ENCODE measurements at places on chromosomes 2 and 18. TPM values are rescaled to one million over a fixed set of nuclear protein-coding genes. Genes with fewer than 3 reads are reported as not detected.
A peak's percentile ranks its signal among the peaks of the same experiment; 100 is the strongest.

- DNase-seq, result no peak
Measured at GRCh38 chr2:30981510-30981909, 156.7 kb downstream of the GALNT14 start.

DNA sequence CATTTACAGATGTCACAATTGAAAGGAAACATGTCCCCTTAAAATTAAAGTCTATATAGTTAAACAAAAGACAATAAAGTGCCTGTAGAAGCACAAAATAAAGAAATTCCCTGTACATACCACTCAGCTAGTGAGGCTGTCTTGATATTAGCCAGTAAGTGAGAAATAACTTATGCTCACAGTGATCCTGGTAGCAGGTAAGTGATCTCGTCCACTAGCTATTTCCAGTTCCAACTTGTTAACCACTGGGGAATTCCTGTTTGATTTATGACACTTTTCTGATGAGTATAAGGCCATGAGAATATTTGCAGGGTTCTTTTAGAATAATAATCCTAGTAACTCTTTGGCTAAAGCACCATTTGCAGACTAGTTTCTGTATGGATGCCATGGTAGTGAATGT lies 127.9 kb upstream of the PGAP1 start:
- no peak for DNase-seq

DNA sequence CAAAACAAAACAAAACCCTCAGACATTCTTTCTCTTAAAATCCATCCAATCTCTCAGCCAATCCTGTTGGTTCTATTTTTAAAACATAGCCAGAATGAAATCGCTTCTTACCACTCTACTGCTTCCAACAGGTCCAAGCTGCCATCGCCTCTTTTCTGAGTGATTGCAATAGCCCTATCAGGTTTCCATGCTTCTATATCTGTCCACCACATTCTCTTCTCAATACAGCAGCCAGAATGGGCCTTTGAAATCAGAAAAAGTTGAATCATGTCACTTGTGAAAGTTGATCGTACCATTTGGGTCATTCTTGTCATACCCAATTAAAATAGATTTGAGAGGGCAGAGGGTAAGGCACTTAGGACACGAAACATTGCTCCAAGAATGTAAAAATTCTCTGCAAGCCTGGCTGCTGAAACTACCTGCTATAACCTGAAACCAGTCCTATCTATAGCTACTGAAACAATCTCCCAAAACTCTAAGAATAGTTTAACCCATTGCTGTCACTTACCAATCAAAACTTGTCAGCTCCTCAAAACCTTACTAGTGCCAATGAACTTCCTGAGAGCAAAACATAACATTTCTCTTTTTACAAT lies 3.3 kb upstream of the MTLN start:
- DNase-seq, result no peak

DNA sequence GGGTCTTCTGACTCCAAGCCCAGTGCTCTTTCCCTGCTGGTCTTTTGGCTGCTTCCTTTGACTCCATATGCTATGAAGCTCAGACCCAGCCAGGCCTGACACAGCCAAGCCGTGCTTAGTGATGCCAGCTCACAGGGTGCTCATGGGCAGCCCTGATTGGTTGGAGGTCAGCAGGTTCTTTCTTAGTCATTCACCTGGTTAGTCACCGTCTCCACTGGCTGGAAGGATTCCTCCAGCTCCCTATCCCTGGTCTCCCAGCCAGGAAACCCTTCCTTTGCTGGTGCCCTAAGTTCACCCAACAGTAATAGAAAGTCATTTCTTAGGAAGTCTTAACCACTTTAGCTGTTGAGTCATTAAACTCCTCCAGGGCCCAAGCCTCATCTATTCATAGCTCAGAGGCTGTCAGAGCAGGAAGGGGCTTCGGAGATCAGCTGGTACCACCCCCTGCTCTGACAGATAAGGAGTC lies 3.9 kb downstream of the KCNK3 start:
- DNase-seq, result no peak

GRCh38 chr2:177165721-177166711 lies 46.6 kb upstream of the HNRNPA3 start:
- DNase-seq, result no peak

DNA sequence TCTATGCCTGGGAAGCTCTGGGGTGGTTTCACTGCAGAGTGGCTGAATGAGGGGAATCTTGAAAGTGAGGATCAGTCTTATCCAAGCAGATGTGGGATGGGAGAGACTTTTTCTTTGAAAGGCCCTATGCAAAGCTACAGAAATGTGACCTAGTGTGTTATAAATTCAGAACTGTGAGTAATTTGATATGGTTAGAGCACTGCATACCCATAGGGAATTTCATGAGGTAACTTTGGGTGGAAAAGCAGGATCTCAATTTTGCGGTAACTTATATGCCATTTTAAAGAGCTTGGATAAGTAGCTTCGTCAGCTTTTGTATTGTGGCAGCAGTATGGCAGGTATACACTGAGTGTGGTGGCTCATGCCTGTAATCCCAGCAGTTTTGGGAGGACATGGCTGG lies 40.9 kb downstream of the GULP1 start:
- DNase-seq, result no peak

- DNase-seq, result no peak
Measured at GRCh38 chr18:25587545-25587944, 235.6 kb upstream of the ZNF521 start.

GRCh38 chr2:38301340-38301968 lies 75.6 kb downstream of the ATL2 start:
- no peak for DNase-seq

- DNase-seq, result no peak
Measured at GRCh38 chr18:68796936-68797690, 767 bp upstream of the CCDC102B start.

DNA sequence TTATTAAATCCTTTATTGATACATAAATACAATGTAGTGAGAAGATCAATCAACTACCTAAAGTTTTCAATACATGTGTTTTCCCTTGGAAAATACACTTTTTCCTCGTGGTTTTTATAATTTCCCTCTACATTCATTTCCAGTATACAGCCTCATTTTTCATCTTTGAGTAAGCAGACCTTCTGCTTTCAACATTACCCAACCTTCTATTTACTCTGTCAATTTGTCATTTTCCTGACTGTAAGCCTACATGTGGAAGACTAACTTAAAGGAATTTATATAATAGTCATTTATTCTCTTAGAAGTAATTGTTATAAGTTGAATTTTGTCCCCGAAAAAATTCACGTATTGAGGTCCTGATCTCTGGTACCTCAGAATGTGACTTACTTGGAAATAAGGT lies 594.0 kb downstream of the NUP35 start:
- no peak for DNase-seq

DNA sequence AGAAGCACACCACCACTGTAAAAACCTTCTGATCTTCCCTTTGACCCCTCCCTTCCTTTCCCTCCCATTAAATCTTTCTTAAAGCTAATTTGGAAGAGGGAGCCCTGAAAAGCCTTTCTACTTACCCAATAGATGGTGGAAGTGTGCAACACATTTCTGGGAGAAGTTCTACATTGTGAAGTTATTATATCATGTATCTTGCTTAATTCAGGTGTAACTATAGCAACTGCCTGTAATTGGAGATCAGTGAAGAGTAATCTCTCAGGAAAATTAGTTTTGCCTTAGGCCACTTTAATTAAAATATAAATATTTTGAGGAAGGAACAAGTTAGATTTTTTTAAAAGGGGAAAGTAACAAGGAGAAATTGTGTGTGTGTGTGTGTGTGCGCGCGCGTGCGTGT lies 266.0 kb downstream of the SH3BP4 start:
- no peak for DNase-seq

DNA sequence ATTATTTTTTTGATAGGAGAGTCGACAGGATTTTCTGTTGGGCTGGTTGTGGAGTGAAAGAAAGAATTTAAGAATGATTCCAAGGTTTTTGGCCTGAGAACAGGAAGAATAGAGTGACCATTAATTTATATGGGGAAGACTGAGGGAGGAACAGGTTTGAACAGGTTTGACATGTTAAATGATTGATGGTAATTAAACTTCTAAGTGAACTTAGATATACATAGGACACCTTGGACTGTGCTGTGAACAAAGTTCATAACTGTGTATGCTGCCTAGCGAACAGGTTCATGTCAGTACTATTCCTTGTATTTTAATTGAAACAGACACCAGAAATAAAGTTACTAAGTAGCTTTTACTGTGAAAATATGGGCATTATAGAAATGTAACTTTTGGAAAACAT lies 212.0 kb downstream of the SPAG16 start:
- DNase-seq, result no peak

DNA sequence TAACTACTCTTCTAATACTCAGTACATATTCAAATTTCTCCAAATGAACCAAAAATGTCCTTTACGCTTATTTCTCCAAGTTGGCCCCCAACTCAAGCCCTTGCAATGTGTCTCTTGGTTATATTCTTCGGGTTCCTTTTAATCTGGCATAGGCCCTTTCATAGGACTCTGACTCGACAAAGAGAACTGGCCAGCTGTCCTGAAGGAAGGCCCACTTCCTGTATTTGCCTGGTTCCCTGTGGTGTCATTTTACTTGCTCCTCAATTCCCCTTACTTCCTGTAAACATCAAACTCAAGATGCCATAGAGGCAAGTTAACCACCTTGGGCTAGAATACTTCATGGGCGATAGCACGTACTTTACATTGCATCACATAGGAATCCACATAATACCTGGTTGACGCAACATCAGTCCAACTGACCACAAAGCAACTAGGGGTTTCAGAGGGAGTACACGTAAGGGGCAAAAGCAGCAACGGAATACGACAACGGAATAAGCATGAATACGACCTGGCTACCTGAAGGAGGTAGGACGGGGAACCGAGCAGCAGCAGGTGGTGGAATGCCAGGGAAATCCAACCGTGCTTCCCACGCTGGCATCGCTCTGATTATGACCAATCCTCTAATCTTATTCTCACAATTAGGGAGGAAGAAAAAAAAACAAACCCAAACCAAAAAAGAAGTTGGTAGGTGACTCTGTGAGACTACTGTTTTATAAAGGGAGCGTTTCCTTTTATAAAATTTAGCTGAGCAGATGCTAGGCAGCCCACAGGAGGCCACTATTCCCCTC lies 823 bp upstream of the GORASP2 start:
- DNase-seq, result peak; percentile 25

GRCh38 chr2:41694536-41695049 lies 353.2 kb upstream of the PKDCC start:
- DNase-seq, result no peak

- DNase-seq, result peak; percentile 67
Measured at GRCh38 chr2:30208453-30208852, 22.9 kb upstream of the LBH start.

GRCh38 chr2:184339966-184340365 lies 258.4 kb upstream of the ZNF804A start:
- DNase-seq, result no peak

- DNase-seq, result no peak
Measured at GRCh38 chr2:137693534-137693933, 270.7 kb upstream of the HNMT start.

DNA sequence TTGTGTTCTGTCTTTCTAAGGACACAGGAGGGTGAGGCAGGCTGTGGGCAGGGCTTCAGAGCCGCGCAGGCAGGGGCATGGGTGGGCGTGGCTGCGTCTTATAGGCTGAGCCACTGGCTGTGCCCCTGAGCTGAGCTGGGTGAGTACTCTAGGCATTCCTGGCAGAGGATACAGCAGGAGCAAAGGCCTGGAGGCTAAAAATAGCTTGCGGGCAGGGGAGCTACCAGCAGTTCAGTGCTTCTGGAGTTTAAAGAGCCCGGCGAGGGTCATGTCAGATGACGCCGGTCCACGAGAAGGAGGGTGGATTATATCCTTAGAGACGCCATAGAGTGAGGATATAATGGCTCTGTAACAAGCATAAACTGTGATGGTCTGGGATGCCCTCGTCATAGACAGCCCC lies 31.5 kb upstream of the PDIA6 start:
- peak; percentile 91 for DNase-seq

DNA sequence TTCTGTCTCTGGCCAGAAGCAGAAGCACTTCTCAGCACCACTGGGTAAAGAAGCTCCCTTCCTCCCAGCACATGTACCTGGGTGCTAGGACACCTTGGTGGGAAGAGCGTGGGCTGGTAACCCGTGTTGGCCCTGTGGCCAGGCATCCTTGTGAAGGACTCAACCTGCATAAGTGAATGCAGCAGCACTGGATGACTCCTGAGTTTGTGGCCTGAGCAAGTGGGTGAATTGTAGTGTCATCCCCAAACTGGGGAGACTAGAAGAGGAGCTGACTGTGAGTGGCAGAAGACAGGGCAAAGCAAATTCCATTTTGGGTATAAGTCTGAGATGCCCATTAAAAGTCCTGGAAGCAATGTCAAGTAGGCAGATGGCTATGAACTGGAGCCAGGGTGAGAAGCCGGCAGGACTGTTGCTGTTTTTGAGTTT lies 63.4 kb downstream of the STAT1 start:
- DNase-seq, result no peak

- DNase-seq, result no peak
Measured at GRCh38 chr2:70939839-70940580, 4.3 kb downstream of the ATP6V1B1 start.

DNA sequence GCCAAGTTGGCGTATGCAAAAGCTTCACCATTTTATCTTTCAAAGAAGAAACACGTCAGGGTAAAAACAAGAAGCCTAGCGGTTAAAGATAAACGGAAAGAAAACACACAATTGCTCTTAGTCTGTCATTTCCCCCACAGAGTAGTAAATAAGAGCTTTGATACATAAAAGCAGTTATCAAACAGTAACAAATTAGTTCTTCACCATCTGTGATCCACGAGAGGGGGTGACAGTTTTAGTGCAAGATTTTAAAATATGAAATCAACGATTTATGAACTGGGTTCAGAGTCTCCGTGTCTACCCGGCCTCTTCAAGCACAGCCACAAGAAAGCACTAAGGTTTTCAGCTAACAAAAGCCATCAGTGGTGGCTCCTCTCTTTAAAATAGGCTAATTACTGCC lies 703.9 kb upstream of the ID2 start:
- no peak for DNase-seq

DNA sequence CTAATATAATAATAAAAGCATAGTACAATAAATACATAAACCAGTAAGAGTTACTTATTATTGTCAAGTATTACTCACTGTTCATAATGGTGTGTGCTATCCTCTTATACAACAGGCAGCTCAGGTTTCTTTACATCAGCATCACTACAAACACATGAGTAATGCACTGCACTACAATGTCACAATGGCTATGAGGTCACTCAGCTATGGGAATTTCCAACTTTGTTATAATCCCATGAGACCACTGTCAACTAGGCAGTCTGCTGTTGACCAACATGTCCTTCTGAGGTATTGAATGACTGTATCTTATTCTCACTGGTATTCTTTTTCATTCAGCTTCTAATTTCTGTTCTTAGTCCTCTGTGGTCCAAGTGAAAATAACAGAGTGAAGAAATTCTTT lies 250.4 kb upstream of the DSEL start:
- DNase-seq, result no peak

GRCh38 chr2:216833061-216833460 lies 26.8 kb downstream of the TNP1 start:
- no peak for DNase-seq

LRATD1 gene
- 59.5 TPM for total RNA-seq

DNER gene
- 0.99 TPM for total RNA-seq

POTEJ gene
- total RNA-seq, result not detected

RETREG2 gene
- 110 TPM for total RNA-seq

ZNF407 gene
- total RNA-seq, result 18.8 TPM

ITPRIPL1 gene
- total RNA-seq, result 1.4 TPM

PRKAG3 gene
- not detected for total RNA-seq

MERTK gene
- 13.7 TPM for total RNA-seq
